ENCODE measurements at places on chromosomes 7 and 10. TPM values are rescaled to one million over a fixed set of nuclear protein-coding genes. Genes with fewer than 3 reads are reported as not detected.

NEUROG3 gene
- not detected for total RNA-seq

IDI2 gene
- total RNA-seq, result not detected

H2BK1 gene
- not detected for total RNA-seq

OR6B1 gene
- total RNA-seq, result not detected

MYO3A gene
- total RNA-seq, result not detected

GOLGA7B gene
- 1.2 TPM for total RNA-seq

HOXA6 gene
- not detected for total RNA-seq

HYCC1 gene
- total RNA-seq, result 70.2 TPM

BTAF1 gene
- 23.9 TPM for total RNA-seq

C10orf95 gene
- total RNA-seq, result not detected

GRM3 gene
- total RNA-seq, result not detected

DNA sequence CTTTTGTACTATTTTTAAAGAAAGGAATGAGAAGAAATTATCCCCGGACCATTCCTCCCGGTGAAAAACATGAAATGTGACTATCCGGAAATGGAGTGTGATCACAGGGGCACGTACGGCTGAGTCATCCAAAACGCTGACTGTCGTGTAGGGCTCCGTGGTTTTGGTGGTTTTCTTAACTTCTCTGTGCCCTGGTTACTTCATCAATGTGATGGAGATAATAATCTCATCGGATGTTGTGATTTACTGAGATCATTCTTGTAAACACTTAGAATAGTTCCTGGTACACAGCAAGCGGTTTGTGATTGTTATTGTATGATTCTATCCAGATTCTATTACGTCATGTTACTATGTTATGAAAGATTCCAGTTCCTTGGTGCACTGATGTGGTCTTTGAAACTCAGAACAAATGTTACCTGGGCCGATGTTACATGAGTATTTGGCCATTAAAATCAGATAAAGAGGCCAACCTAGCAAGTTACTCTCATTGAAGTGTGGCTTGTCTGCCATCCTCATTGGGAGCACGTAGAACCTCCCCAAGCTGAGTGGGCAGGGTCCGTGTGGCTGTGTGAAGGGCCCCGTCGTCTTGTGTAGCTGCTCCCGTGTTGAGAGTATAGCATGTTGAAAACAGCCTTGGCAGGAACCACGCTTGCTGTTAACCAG lies 99.5 kb downstream of the CAMK1D start:
- DNase-seq, result peak; percentile 88

- peak; percentile 19 for DNase-seq
Observed at GRCh38 chr10:5014936-5015335, 11.3 kb upstream of the AKR1C2 start.

DNA sequence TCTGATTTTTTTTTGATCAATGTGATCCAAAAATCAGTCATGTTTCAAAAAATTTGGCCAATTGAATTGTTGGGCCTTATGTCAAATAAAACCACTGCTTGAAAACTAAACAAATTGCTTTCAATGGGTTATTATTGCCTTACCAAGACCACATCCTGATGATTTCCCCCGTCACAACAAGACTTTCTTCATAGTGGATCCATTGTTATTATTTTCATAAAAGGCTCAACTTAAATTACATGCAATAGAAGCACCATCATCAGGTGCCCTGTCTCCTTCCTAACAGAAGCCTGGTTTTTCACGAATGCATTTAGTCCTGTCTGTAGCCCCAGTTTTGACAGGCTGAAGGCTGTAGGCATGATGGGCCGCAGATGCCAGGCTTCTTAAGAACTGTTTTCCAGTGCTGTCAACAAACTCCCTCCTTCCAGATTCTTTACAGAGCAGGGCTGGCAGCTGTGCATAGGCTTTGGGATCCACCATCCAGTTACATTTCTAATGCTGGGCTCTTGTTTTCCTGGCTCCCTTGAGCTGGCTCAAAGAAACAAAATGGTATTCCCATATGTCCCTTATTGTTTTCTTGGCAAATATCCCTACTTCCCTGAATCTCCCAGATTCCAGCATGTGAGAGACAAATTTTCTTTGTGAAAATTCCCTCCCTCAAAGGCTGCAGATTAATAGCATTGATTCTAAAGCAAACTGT lies 302.0 kb downstream of the TWIST1 start:
- DNase-seq, result no peak

GRCh38 chr10:33722067-33722466 lies 387.6 kb upstream of the NRP1 start:
- peak; percentile 22 for DNase-seq

DNA sequence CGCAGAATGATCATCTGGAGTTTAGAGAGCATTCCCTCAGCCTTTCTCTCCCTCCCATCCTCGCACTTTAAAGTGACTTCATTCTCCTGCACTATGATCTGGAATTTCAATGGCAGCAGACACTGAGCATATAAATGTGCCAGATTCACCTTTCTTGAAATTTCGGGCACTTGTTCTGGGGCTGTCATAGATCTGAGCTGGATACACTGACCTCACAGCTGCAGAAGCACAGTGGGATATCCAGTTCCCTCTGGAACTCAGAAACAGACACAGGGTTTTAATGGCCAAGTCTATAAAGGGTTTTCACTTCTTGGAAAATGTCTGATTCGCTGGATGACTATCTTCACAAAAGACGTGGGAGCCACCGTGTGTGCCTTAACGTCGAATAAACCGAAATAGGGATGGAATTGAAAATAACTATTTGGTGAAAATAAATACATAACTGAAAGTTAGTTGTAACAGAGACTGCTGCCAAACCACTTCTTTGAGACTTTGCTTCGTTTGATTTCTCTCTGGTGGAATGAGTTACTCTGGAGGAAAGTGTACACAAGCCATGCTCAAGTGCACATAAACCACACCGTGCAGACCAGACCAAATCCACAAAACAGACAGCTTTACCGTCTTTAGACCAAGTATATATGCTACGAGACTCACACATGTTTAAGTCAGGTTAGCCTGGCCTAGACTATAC lies 126.1 kb downstream of the SVIL start:
- no peak for DNase-seq

- no peak for DNase-seq
Observed at GRCh38 chr10:88028072-88028471, 164.6 kb downstream of the PTEN start.

GRCh38 chr7:50509459-50509858 lies 55.7 kb downstream of the DDC start:
- no peak for DNase-seq

- no peak for DNase-seq
Observed at GRCh38 chr7:124089621-124090020, 56.8 kb upstream of the TMEM229A start.

- DNase-seq, result no peak
Observed at GRCh38 chr7:25852939-25853271, 299.1 kb upstream of the NFE2L3 start.

- DNase-seq, result no peak
Observed at GRCh38 chr10:86734207-86734988, 22.0 kb upstream of the BMPR1A start.

GRCh38 chr7:79912213-79912633 lies 222.4 kb upstream of the GNAI1 start:
- DNase-seq, result no peak

DNA sequence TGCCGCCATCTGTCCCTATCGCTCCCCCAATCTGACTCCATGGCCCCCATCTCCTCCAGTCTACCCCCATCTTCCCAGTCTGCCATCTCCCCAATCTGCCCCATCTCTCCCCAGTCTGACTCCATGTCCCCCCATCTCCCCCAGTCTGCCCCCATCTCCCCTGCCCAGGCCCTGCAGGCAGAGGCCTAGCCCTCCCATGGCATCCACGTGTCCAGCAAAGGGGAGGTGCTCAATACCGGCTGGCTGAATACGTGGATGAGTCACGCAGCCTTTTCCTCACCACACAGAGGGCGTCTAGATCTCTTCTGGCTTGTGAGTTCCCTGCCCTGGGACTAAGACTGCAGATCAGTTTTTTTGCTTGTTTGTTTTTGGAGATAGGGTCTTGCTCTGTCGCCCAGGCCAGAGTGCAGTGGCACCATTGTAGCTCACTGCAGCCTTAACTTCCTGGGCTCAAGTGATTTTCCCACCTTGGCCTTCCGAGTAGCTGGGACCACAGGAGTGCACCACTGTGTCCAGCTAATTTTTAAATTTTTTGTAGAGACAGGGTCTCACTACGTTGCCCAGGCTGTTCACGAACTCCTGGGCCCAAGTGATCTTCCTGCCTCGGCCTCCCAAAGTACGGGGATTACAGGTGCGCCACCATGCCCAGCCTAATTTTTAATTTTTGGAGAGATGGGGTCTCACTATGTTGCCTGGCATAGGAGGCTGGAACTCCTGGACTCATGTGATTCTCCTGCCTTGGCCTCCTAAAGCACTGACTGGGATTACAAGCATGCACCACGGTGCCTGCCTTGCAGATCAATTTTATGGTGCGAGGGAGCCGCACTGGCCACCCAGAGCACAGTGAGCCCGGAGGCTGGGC lies 15.3 kb upstream of the GPR146 start:
- DNase-seq, result peak; percentile 96

DNA sequence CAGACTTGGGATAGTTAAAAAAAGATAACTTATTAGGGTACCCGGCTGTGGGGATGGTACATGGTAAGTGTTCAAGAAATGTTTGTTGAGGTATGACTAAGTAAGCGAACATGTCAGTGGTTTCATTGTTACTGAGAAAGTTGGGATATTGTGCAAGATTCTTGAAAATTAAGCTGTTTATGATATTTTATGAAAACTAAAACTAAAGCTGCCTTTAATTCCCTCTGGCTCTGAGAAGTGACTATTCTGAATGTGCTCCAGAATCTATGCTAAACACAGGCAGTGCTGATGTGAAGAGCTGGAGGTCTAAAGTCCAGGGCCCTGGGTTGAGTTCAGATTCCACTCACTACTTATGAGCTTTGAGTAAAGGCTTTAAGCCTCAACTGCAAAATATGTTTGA lies 72.9 kb downstream of the AOAH start:
- peak; percentile 59 for DNase-seq

DNA sequence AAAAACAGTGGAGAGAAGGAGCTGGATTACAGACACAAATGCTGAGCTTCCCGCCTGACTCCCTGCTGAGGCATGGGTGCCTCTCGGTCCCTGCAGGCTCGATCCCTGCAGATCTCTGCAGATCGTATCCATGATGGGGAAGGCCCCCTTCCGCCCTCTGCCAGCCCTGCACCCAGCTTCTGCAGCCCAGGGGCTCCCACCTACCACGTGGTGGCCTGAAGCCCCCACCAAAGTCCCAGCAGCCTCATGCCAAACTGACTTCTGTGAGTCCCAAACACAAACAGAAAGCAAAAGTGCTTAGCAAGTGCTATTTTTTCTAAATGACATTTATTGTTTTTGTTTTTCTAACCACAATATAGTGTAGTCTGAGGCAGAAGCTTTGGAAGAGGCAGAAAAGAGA lies 127.1 kb upstream of the CHST15 start:
- no peak for DNase-seq

- DNase-seq, result peak; percentile 8
Observed at GRCh38 chr10:114519306-114519669, 115.0 kb upstream of the AFAP1L2 start.

DNA sequence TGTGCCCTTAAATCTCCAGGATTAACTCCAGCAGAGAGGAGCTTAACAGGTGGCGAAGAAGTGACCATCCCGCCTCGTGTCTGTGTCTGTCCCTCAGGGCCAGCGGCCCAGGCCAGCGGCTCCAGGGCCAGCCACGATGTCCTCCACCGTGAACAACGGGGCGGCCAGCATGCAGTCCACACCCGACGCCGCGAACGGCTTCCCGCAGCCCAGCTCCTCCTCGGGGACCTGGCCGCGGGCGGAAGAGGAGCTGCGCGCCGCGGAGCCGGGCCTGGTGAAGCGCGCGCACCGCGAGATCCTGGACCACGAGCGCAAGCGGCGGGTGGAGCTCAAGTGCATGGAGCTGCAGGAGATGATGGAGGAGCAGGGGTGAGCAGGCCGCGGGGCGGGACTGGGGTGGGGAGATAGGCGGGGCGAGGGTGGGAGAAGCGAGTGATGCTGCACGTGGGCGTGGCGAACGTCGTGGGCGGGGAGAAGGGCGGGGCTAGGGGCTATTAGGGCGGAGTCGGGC lies 33.3 kb downstream of the SRRM3 start:
- no peak for DNase-seq

- DNase-seq, result no peak
Observed at GRCh38 chr7:130877236-130877990, 143.4 kb upstream of the KLF14 start.

DNA sequence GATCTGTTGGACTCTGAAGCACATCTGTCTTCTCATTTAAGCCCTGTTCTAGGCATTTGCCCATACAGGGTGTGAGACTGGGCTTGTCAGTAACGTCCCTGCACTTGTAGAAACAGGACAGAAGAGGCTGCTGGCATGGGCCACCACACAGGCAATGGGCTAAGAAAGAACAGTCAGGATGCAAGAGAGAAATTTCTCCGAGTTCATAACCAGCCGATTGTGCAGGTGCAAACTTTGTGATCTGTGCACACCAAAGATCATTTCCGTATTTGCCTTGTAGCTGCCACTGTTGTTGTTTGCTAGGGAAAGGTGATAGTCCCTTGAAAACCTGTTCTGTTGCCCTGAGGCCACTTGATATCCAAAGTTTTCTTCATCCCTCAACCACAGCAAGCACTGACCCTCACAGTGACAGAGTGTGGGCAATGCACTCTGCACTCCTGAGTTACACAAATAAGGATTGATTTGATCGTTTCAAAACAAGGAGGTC lies 20.3 kb downstream of the KLF6 start:
- DNase-seq, result no peak

DNA sequence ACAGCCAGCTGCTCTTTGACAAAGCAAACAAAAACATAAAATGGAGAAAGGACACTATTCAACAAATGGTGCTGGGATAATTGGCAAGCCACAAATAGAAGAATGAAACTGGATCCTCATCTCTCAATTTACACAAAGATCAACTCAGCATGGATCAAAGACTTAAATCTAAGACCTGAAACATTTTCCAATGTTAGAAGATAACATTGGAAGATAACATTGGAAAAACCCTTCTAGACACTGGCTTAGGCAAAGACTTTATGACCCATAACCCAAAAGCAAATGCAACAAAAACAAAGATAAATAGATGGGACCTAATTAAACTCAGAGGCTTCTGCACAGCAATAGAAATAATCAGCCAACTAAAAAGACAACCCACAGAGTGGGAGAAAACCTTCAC lies 425.7 kb upstream of the SEMA3D start:
- no peak for DNase-seq

GRCh38 chr10:126580873-126581647 lies 89.4 kb downstream of the C10orf90 start:
- DNase-seq, result no peak

DNA sequence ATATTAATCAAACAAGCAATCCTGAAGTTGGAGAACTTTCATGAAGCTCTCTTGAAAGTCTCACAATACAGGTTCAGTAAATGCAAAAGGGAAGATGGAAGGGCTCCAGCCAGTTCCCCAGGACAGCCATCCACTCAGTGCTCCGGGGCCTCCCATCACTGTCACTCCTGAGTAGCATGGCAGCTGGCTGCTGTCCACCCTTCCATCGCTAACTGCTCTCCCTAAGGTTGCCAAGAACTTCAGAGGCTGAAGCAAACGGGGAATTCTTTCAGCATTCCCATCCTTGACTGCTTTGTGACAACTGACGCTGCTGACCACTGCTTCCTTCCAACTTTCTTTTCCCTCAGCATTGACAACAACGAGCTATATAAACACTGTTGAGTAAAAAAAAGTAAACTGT lies 69.1 kb downstream of the VPS41 start:
- no peak for DNase-seq
